ENCODE measurements at places on chromosomes 12 and 14.

DNA sequence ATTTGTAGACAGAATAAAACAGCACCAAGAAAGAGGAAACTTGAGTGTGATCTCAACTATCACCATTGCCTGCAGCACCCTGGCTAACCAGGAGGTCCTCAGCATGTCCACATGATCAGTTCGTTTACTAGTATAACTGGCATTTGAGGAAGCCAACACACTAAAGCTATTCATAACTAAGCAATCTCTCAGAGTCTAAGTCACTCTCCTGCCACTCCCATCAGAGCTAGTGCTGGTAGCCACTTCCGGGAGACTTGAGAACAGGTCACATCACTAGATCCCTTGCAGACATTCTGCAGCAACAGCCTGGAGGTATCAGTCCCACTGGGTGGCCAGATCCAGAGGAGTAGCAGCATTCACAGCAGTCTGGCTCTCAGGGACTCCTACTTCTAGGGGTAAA lies 352.9 kb upstream of the OR4E1 start:
- no peak for DNase-seq

GRCh38 chr14:91885839-91886238 lies 18.5 kb upstream of the TC2N start:
- no peak for DNase-seq

DNA sequence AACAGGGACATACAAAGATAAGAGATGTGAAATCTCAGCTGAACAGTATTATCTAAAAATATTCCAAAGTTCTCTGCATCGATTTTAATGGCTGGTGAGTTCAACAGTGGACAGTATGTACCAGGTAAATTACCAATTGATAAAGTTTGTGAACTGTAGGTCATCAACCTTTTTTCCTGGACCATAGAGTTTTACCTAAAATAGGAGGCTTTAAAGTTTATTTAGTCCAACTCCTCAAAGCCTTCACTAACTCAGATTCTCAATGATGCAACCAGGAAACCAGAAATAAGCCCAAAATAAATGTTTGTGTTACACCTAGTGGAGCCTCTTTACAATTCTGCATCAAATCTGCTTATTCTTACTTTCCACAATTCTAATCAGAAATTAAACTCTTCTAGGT lies 205.8 kb downstream of the ANO6 start:
- no peak for DNase-seq

- DNase-seq = no peak
Measured at GRCh38 chr14:28576523-28576922, 190.1 kb upstream of the FOXG1 start.

DNA sequence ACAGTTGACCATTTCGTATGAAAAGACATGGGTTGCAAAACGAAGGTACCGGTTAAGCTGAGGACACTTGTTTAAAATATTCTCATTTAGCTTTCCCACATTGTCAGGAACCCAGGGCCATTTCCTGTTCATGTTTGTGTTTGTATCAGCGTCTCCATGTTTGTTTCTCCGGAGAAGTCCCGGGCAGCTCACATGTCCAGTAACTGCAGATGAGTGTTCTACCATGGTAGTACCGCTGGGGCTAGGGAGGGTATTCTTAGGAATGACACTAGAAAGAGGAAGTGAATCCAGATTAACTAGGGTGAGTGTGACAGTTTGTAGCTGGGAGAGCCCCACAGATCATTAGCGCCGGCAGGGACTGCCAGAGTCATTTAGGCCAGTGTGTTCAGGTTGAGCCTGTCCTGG lies 50.0 kb upstream of the EVL start:
- no peak for DNase-seq

DNA sequence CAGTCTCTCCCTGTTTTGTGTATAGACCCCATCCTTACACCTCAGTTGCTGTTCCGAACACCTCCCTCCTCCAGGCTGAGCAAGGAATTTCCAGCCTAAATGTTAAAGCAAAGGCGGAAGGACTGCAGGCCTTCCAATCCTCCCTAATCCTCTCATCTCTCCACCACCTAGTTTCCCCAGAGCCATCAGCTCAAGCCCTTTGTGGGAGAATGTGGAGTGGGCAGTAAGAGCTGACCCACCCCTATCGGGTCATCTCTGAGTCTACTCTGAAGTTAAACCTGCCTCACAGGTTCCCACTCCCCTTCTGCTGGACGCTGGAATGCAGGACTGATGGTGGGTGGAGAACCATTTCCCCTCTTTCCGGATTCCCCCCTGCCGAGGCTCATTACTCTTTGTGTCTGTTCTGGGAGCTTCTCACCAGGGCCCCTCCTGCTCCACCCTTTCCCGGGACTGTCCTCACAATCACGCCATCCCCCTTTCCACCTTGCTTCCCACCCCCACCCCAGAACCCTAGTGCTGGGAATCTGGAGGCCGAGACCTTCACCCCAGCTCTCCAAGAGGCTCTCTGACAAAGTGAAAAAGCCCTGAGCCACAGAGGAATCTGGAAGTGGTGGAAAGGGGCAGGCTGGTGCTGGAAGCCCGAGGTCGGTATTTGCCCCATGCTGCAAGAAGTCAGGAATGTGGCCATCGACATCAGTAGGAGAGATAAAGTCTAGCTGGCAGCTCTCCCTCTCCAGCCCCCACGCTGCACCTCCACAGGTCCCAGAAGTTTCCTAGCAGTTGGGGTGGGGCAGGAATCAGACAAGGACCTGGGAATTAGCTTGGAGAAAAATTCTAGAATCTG lies 3.3 kb upstream of the KRT18 start:
- no peak for DNase-seq

- DNase-seq = no peak
Measured at GRCh38 chr12:113841786-113842185, 124.3 kb downstream of the RBM19 start.

GRCh38 chr12:65517656-65518210 lies 239.2 kb downstream of the MSRB3 start:
- DNase-seq = no peak

DNA sequence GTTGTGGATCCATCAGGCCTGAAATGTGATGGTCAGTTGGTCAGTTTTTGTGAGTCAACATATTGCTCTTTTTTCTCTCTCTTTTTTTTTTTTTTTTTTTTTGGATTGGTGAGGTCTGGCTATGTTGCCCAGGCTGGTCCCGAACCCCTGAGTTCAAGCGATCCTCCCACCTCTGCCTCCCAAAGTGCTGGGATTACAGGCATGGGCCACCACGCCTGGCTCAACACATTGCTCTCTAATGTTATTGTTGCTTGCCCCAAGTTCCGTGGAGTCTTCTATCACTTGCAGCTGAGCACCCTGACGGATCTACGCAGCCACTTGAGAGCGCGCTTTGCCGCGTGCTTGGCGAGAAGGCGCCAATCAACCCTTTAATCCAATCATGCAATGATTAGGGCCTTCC lies 69.5 kb upstream of the DIO3 start:
- no peak for DNase-seq

Measured in NCI-H1930 (cell line).